Kidney epithelial cell (primary cell): ENCODE measurements at places on chromosomes 12 and 14.

DNA sequence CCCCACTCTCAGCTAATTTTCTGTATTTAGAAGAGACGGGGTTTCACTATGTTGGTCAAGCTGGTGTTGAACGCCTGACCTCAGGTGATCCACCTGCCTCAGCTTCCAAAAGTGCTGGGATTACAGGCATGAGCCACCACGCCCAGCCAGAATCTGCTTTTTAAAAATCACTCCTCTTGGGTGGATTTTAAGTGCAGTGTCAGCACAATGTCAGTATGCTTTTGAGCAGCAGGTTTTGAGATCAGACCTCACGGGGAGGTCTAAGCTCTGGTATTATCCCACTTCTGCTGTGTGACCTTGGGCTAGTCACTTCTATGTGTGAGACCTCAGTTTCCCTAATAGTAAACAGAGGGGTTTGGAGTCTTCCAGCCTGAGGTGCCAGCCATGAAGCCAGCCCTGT is 51.8 kb upstream of the GSC start:
- DNase-seq, result no peak

DNA sequence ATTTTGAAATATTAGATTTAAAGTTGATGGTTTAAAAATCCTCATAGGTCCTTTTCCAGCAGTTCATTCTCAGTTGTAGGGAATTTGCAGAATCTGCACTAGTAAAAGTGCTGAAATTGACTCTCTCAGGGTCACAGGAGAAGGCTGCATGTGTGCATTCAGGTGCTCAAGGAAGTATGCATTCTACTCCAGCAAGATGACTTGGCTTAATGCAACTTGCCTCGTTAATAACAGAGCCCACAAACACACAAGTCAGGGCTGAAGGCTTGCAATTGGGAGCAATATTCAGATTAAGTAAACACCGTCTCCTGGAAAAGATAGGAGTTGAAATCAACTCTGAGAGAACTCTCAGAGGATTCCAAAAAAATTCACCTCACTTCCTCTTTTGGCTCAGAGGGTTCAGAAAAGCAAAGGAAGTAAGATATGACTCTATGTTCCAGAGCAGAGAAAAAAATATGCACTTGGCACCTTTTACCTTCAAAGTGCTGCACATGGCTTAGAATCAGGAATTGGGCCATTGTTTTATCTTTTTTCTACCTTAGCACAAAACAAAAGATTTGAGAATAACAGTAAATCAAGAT is 406.3 kb upstream of the DCN start:
- no peak for DNase-seq

GRCh38 chr14:93645200-93645599 is 143.1 kb downstream of the PRIMA1 start:
- no peak for DNase-seq

- DNase-seq, result peak; percentile 34
These were observed 350.1 kb upstream of the ATP2B1 start for GRCh38 chr12:90058704-90059103.

DNA sequence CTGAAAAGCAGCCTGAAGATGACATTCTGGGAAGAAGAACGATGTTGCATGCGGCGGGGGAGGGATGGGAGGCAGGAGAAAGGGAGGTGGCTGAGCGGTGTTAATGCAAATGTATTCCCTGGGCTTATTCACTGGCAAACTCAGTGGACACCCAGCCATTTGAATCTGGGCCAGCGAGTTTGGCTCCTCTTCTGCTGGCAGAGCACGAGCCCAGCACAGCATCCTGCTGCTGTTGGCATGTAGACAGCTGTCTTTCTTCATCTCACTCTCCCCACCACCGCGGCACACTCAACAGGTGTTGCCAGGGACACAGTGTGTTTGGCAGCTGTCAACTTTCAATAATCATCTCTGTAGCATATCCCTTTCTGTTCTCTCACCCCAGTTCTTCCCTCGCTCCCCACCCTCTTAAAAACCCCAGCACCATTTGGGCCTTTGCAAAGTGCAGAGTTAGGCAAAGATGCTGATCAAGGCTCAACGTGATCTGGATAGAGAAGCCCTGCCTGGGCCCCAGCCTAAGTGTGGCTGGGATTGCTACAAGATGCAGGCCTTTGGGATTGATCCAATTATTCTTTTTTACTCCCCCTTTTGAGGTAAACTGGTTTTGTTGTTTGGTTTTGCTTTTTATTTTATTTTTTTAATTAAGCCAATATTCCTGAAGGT is 131.9 kb downstream of the EXOC5 start:
- no peak for DNase-seq

DNA sequence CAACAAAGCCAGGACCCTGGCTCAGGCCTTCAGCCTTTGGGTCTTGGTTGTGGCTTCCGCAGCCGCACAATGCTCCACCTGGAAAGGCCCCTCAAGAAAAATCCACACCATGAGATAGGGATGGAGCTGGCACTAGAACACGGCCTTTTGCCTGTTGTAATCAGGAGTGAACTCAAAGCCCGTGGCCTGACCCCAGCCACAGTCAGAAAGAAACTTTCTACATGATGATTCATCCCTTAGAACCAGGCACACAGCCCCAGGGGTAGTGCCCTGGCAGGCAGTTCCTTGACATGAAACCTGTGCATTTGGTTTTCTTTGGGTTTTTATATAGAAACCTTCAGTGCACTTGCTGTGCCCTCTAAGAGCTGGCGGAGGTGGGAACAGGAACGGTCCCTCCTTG is 5.1 kb downstream of the CLMN start:
- DNase-seq, result no peak

DNA sequence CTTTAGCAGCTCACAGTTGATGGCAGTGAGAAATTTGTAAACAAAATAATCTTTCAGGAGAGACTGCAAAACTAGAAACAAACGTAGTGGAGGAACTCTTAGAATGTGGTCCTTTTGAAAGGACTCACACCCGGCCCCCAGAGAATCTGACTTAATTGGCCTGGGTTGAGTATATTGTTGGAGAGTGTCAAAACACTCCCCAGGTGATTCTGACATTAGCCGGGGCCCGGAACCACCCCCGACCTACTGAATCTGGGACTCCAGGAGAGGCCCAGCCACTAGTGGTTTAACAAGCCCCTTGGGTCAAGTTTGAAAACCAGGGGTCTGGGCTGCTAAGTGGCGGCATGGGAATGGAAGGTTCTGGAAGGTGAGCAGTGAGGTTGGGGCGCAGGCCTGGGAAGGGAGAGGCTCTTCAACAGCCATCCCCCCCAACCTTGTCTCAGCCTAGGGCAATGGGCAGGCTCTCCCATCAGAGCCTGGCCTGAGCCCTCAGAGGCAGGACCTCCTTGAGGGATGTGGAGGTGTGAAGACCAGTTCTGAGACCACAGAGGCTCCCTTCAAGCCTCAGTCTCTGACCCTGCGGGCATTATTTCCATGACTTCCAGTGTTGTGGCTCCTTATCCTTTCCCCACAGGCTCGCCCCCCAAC is 1.1 kb upstream of the ELK3 start:
- DNase-seq, result no peak

- DNase-seq, result no peak
These were observed 80.5 kb upstream of the TMCC3 start for GRCh38 chr12:94730847-94731246.

GRCh38 chr14:106058342-106058741 is 532.0 kb downstream of the TMEM121 start:
- DNase-seq, result no peak

DNA sequence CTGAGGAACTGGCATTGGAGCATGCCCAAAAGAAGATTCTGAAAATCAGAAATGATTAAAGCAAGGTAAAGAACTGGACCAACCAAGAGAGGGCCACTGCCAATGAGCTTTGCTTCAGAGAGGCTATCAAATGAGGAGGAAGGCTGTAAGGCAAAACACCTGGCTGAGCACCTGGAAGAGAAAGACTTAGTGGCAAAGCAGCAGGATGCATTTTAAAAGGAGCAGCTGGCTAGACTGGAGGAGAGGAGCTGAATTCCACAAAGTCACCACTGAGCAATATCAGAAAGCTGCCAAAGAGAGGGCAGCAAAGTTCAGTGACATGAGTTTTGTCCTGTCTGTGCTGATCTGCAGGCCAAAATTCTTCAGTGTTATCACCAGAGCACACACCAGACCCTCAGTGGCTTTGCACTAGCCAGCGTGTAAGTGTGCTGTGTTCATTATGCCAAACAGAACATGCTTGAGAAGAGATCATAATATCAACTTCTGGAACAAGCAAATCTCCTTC is 338.7 kb downstream of the TRHDE start:
- no peak for DNase-seq
